ENCODE measurements at places on chromosomes 7 and 10.

DNA sequence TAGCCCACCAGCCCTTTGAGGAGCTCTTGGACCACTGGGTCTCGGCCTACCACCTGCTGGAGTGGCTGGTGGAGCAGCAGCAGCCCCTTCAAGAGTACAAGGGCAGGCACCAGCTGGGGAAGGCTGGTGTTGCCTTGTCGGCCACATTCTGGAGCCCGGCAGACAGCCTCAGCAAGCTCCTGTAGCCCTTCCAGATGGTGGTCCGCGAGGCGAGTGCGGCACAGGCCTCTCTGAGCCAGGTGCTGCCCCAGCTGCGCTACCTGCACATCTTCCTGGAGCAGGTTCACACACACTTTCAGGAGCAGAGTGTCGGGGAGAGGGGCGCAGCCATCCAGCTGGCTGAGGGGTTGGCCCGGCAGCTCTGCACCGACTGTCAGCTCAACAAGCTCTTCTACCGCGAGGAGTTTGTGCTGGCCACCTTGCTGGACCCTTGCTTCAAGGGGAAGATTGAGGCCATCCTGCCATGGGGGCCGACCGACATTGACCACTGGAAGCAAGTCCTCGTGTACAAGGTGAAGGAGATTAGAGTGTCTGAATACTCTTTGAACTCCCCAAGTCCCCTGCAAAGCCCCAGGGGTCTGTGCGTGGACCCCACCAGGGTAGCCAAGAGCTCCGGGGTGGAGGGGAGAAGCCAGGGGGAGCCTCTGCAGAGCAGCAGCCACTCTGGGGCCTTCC is 7.0 kb upstream of the ACTR3C start:
- no peak for DNase-seq

GRCh38 chr7:157358041-157358752 is 21.4 kb downstream of the DNAJB6 start:
- DNase-seq, result no peak

GRCh38 chr7:32846630-32847225 is 44.8 kb downstream of the KBTBD2 start:
- DNase-seq, result peak; percentile 83

DNA sequence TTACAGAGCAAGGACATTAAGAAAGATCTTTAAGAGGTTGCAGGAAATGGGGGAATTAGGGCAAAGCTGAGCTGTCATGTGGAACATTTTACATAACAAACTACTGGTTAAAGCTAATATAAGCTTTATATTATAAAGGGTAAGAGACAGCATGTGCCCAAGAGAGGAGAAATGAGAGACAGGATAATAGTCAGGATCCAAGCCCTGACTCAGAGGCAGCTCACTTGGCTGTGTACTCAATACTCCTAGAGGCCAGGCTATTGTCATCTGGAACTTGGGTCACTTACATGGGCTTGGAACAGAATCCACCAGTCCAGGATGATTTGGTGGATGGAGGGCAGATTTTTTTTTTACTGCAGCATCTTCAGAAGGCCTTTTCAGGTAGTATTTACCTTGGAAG is 418.6 kb upstream of the ZMIZ1 start:
- no peak for DNase-seq

- no peak for DNase-seq
Measured at GRCh38 chr7:73719806-73720169, 319 bp upstream of the STX1A start.

DNA sequence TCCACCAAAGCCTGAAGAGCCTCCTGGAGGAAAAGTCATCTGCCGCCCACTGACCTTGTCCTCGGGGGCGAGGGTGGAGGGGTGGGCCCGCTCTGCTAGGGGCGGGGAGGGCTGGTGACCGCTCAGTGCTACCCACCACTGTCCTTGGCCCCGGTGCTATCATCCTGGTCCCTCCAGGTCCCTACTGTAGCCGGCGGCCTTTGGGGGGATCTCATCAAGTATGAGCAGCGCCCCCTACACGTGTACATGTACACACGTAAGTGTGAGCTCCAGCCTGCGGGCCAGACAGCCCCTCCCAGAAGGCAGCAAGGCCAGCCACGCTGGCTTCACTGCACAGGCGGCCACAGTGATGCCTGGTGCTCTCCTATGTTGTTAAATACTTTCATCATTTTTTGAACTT is 19.6 kb downstream of the TTYH3 start:
- no peak for DNase-seq

GRCh38 chr7:49773936-49774458 is 559 bp downstream of the VWC2 start:
- no peak for DNase-seq

- DNase-seq, result no peak
Measured at GRCh38 chr7:7263297-7264230, 81.2 kb downstream of the C1GALT1 start.

DNA sequence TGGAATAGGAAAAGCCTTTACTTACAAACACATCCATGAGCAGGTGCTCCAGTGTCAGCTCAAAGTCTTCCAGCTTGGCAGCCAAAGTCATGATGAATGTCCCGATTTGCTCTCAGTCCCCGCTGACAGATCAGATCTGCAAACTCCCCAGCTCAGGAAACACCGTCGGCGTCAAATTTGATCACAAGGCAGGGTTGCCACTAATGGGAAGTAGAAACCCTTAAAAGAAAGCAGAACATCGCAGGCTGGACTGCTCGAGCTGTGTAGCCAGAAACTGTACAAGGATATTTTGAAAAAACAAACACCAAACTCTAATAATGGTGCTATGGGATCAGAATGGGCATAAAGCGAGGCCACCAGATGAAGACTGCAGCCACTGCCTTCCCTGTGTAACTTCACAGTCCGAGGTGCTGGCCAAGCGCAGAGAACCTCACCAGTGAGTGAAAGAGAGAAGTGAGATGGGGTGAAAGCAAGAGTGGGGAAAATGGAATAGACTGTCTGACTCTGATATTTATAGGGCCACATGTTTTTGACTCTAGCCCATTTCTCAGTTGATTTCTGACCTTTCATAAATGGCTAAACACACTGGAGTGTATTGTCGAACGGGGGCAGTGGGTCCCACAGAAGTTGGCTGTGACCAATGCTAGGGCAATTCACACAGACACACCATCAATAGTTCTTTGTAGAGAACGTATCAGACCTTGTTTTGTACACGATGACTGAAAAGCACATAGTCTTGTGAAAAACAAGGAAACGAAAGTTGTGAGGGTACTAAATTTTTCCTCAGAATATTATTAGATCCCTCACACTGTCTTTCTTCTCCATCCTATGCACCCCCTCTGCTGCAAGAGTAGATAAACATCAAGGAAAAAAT is 306.2 kb downstream of the FRMD4A start:
- DNase-seq, result no peak

DNA sequence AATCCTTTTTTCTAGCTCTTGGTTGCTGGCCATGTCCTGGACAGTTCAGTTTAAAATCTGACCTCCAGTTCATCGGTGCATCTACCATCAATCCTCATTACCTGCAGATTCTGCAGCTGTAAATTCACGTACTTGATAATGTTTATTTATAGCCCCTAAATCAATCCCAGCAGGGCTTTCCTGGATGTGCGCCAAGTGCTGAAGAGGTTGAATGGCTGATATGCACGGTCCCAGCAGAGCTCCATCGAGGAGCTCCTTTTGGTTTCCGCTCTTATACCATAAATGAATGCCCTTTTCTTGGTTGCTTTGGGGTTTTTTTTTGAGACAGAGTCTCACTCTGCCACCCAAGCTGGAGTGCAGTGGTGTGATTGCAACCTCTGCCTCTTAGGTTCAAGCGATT is 91.2 kb upstream of the CCZ1B start:
- DNase-seq, result no peak

- no peak for DNase-seq
Measured at GRCh38 chr10:45555795-45556194, 116.8 kb downstream of the ZFAND4 start.

DNA sequence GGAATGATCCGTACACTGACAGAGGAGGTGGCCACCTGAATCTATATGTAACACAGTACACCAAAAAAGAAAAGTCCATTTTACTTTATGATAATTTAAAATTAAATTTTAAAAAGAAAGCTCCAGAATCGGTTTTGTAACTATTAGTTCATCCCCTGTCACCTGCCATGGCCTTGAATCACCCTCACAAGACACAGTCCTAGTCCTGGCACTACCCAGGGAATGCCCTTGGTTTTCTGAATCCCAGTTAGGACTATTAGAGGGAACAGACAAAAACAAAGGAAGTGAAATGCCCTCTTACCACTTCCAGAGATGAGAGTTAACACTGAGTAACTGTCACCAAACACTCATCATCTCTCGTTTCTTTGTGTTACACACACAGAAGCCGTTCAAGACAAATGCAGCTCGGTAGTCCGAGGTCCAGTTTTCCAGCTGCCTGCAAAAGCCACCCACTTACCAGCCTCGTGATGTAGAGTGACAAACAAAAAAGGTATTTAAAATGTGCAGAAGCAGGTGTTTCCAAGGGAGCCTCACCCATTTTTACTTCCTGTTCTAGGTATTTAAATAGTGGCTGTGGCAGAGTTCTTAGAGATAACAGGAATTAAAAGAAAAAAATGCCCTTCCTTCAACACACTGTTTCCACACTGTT is 6.1 kb downstream of the PTPRN2 start:
- no peak for DNase-seq

GRCh38 chr7:103987451-103987850 is 2.0 kb downstream of the RELN start:
- no peak for DNase-seq

- no peak for DNase-seq
Measured at GRCh38 chr10:92208736-92209135, 82.1 kb downstream of the CPEB3 start.

DNA sequence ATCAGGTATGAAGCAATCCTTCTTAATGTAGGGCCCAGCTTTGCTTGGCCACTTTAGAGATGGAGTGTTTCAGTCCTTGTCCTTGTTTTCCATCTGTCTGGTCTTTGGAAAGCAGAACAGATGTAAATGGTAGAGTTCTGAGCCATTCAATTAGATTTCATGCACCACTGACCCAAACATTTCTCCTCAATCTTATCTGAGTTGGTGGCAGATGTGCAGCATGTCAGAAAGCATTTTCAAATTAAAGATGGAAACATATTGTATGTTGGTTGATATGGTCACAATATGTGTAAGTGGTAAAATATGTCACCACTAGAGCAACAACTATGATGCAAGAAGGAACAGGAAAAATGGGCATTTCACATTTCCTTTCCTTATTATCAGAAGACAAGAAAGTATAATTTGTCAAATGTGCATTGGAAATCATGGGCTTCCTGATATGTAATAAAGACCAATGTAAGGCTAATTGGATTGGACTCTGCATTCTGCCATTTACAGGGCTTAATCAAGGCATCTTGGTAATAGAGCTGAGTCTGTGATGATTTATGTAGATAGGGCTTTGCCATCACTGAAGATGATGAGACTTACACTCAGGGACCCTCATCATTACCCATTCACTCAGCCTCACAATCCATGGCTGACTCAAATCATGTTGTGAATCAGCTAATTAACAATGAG is 750.7 kb downstream of the NRG3 start:
- DNase-seq, result no peak

DNA sequence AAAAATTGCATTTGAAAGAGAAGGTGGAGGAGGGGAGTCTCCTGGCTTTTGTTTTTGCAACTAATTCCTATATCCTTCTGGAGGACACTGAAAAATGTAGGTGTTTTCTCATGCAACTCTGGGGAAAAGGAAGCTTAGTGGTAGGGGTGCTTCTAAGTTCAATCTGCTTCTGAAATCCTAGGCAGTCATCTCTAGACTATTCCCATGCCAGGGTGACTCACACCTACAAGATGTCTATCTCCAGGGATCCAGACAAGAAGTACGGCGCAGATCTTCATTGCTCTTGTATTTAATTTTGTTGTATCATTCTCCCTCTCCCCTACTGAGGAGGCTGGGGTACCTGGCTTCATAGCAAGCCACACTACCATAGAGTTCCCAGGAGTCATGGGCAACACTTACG is 258.8 kb downstream of the PHF14 start:
- DNase-seq, result no peak

GRCh38 chr7:112547916-112548315 is 67.1 kb downstream of the LSMEM1 start:
- DNase-seq, result no peak

GRCh38 chr10:11213137-11213536 is 195.5 kb downstream of the CELF2 start:
- DNase-seq, result no peak

DNA sequence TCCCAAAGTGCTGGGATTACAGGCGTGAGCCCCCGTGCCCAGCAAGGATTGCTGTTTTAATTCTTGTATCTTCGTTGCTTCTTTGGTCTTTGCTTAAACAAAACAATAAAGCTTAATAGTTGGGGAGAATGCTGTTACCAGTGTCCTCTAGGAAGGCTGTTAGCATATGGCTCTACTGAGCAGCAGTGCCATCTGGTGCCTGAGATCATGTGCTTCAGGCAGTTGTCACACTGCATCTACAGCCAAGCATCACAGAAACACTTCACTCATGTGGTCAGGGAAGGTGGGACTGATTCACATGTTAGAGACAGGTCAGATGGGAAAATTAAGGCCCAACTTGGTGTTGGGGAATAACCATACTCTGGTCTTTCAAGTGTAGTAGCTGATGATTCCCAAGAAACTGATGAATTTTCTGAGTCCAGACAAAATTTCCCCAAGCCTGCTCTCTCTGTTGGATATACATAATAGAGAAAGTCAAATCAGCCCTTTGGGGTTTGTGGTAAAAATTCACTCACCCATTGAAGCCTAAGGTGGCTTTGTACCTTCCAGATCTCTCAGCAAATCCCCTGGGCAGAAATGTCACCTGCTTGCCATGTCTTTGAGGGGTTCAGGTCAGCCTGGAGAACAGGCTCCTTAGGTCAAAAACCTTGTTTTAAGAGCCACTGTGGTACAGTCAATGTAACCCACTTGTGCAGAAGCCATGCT is 28.4 kb downstream of the UBE2D4 start:
- DNase-seq, result peak; percentile 54

GRCh38 chr7:43112459-43112940 is at the start of gene HECW1:
HECW1 (plus strand) TSS chr7:43112647; CDS start chr7:43243906, 131,259 bp downstream.
- DNase-seq, result peak; percentile 27

- DNase-seq, result no peak
Measured at GRCh38 chr10:86169506-86170254, 196.9 kb downstream of the GRID1 start.

GRCh38 chr10:46228563-46229071 is 58.2 kb upstream of the ANTXRL start:
- DNase-seq, result peak; percentile 80

- DNase-seq, result peak; percentile 28
Measured at GRCh38 chr7:40644454-40645188, 509.8 kb downstream of the SUGCT start.

DNA sequence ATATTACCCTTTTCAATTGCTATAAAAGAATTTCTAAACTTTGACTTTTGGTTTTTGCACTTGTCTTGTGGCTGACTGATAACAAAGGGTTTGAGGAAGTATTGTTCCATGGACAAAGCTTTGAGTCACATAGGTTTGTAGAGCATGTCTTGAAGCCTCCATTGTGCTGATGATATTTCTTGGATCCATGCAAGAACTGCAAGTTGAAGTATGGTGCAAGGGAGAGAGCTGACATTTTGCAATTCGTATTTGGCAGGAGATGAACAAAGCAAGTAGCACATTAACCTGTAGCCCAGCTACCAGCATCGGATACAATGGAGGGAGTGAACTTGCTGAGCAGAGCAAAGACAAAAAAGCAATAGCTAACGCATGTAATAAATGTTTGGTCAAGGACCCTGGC is 23.4 kb downstream of the MGAM2 start:
- DNase-seq, result no peak

GRCh38 chr10:109403551-109403950 is 519.8 kb downstream of the XPNPEP1 start:
- no peak for DNase-seq

- DNase-seq, result no peak
Measured at GRCh38 chr10:42477170-42477569, 161.2 kb downstream of the ZNF33B start.

Data from ELF-1 (cell line).